ENCODE measurements at places on chromosomes 3 and 15.
A peak's percentile ranks its signal among the peaks of the same experiment; 100 is the strongest.

- no peak for DNase-seq
Measured at GRCh38 chr3:41681479-41681878, 280.4 kb downstream of the ULK4 start.

GRCh38 chr3:109081746-109082510 is 36.0 kb downstream of the MORC1 start:
- DNase-seq, result peak; percentile 63

DNA sequence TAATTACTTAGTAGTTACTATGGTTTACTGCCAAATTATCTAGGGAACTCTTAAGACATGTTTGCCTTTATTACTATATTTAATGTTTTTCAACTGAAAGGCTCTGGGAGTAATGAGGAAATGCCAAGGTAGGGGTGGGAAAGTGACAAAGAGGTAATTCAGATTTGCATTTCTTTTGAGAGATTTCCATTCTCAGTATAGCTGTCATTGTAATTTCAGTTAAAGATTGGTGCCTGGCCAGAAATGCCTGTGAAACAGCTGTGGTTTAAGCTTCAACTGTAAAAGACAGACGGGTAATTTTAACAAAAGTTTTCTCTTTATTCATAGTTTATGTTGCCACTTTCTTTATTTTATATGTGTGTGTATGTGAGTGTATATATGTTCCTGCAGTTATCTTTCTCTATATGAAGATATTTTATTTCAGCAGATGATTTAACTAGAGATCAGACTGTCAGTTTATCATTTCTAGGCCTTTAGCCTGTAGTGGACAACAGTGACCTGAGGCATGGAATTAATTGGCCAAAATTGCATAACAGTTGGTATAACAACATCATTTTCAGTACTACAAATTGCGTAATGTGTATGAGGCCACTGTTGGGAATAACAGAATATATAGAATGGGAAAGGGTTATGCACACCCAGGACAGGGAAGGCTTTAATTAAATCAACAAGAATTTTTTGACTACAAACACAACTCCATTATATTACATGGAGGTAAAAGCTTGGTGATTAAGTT is 119.0 kb downstream of the BBX start:
- DNase-seq, result no peak

- no peak for DNase-seq
Measured at GRCh38 chr3:31918179-31919150, 62.6 kb downstream of the OSBPL10 start.

DNA sequence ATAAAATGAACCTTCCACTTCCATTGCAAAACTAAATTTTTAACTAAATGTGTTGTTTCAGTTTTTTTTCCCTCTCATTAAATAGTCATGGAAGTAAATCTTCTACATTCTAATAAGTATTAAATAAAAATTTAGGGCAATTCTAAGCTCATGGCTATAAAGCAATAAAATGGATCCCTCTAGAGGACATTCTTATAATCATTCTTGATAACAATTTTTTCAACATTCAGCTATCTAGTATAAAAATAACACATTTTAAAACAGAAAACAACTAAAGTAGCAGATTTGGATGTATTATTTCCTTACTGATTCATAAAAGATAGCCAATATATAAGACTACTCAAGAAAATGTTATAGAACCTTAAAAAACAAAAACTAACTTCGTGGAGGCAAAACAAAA is 393.1 kb downstream of the PLOD2 start:
- DNase-seq, result peak; percentile 7

DNA sequence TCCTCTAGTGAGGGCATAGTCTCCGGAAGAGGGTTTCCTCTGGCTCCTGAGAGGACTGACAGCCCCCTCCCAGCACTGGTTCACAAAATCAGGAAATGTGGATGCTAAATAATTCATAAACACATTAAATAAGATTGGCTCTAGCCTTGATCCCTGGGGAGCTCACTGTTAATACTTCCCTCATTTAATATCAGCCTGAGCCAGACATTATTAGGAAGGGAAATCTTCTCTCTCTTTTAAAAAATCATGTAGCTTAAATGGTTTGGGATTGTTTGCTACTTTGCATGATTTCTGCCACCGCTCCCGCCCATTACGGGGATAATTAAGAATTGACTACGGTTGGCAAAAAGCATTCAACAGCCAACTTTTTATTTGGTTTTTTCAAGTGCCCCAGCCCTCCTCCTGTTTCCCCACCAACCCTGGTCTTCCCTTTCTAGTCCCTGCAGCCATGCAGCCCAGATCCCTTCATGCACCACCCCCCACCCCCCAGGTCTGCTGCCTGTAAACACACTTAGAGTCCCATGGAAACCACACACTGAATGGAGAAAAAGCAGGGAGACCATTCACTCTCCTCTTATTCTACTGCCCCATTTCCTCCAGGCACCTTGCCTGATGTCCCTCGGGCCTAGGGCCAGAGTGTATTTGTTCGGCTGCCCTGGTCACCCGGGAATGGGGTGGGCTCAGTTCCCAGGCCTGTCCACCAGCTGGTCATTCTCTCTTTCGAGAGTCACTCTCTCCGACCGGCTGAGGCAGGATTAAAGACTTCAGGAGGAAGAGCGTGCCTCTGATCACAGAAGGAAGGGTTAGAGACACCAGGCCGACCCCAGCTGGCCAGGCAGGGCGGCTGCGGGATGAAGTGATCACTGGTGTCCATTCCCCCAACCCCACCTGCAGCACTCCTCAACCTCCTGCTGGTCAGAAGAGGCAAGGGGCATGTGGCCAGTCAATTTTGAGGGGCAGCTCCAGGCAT is 45.1 kb downstream of the SEMA5B start:
- peak; percentile 26 for DNase-seq

DNA sequence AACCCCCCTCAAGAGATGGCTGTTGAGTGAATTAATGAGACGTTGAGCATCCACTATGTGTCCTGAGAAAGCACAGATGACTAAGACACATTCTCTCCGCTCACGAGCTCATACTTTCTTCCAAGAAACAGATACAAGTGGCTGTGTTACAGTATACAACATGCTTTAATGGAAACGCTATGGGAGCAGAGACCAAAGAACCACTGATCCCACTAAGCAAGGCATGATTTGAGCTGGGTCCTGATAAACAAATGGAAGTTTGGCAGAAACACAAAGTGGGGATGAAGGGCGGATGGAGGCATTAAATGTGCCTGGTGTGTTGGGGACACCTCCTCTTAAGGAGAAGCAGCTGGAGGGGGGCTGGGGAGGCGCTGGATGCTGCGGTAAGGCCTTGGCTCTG is 129.4 kb downstream of the UACA start:
- DNase-seq, result no peak

- DNase-seq, result no peak
Measured at GRCh38 chr3:193771011-193771652, 178.1 kb downstream of the OPA1 start.

DNA sequence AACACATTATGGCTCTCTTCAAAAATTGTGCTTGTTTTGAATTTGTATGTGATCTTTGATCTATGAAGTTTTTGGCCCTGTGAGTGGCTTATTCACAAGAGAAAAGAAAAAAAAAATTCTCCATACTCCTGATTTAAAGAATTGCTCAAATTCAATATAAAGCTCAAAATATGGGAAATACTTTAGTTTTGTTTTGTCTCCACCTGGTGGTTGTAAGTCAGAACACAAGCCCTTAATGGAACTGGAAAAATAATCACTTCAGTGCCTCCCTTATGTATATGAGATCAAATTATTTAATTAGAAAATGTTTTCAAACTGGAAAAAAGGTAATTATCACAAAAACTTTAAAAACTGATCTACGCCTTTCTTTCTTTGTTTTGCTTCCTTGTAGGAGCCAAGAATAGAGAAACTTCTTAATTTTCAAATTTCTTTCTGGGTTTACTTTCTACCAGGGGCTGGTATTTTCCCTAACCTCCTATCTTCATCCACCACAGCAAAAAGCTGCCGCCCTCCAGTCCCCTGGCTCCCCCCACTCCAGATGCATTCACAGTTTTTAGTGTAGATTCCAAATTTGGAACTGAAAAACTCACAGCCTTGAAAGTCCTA is 50.6 kb downstream of the SERP1 start:
- peak; percentile 84 for DNase-seq

DNA sequence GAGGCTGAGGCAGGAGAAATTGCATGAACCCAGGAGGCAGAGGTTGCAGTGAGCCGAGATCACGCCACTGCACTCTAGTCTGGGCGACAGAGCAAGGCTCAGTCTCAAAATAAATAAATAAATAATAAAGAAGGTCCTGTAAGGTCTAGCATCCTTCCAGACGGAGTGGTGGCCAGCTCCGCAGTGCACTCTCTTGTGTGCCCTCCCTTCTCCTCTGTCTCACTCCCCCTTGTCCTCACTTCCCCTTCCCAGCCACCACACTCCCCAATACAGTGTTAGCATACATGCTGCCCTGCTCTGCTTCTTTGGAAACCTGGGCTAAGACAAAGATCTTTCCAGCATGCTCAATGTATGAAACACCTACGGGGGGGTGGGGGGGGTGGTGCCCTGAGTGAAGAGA is 3.4 kb upstream of the CLN6 start:
- no peak for DNase-seq

DNA sequence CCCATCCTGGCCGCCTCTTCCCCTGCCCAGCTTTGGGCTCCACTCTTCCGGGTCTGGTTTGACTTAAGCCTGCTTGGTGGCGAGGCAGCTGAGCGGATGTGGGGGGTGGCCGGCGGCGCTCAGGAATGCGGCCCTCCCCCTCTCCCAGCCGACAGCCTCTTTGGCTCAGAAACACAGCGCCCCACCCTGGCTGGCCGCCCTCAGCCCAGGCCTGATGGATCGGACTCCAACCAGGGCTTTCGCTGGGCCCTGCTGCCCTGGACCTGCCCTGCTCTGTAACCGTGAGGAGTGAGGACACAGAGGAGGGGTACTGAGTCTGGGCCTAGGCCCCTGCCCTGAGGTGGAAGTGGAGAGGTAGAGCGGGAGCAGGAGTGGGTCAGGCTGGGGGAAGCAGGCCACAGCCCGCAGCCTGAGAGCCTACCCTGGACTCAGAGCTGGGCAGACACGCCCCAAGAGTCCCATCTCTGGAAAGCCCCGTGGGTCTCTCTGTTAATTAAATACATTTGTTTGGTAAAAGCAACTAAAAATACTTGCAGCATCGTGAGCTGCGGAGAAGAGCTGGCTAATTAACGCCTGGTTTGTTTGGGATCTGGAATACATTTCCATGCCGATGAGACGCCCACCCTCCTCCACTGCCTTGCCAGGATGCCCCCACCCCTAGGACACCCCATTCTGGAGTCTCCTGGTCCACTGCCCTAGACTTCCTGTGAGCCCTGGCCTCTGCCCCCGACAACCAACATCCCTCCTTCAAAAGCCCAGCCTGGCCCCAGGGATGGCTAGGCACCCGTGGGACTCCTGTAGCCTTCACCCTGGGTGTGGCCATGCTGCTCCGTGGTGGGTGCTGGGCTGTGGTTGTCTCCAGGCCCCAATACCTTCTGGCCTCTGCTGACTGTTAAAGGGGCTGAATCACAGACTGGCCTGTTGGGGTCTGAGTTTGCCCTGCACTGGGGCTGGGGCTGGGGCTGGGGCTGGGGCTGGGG is 19.6 kb downstream of the PLXNA1 start:
- peak; percentile 84 for DNase-seq

- DNase-seq, result no peak
Measured at GRCh38 chr3:157438194-157438730, 1.6 kb downstream of the PTX3 start.

GRCh38 chr15:93460717-93461116 is 371.7 kb upstream of the RGMA start:
- peak; percentile 51 for DNase-seq

DNA sequence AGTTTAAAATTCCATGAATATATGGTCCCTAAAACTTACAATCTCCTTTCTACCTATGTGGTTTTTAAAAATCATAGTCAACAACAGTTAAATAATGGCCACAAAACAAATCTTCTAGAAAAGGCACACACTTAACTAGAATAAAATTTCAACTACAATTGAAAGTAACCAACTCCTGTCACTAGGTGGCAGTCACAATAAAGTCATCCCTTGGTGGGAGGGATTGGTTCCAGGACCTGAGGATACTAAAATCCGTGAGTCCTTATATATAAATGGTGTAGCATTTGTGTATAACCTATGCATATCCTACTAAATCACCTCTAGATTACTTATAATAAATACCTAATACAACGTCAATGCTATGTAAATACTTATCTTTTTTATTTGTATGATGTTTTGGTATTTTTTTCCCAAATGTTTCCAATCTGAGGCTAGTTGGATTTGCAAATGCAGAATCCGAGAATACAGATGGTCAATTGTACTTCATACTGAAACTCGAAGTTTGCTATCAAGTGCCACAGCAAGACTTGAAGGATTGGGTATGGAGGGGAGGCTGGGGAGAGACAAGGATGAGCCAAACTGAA is 172.6 kb downstream of the FMN1 start:
- DNase-seq, result peak; percentile 86

- no peak for DNase-seq
Measured at GRCh38 chr3:119457246-119457645, 6.2 kb downstream of the TMEM39A start.

DNA sequence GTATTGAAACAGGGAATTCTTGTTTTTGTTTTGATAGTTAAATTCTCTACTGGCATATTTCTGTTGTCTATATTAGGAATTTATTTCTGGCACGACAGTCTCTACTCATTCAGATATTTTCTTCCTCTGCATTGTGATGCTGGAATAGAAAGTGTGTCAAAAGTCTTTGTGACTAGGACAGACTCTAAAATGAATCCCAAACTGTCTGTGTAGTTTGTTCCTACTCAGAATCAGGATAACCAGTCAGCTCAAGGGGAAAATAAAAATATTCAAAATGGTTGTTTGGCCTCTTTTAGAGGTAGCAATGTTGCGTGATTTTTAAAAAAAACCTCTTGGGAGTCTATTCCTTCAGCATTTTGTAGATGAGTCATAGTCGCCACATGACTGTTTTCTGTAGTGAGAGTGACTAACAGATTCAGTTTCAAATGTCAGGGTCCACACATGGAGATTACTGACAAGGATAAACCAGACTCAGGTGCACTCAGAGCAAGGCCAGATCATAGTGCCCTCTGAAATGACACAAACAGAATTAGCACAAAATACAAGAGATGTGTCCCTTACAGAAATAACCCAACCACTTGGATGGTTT is 13.1 kb downstream of the SLC7A14 start:
- DNase-seq, result no peak

- DNase-seq, result peak; percentile 88
Measured at GRCh38 chr15:76330080-76330680, 6.4 kb upstream of the ISL2 start.

DNA sequence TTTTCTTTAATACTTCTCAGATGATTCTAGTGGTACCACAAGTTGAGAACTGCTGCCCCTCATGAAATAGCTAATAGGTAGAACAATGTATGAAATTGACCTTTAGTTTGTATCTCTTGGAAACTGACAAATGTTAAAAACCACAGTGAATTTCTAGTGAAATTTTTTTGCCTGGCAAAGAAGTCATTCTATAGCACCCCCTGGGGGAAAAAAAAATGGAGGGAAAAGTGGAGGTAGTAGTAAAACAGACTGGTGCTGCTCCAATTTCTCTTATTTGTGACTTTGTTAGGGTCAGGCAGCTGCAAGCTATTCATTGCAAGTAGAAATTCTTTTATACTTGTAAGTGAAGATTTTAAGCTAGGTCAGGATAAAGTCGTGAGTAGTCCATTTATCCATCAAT is 605.0 kb downstream of the NLGN1 start:
- DNase-seq, result peak; percentile 42

- DNase-seq, result no peak
Measured at GRCh38 chr3:57673156-57673555, 19.7 kb downstream of the DENND6A start.

- DNase-seq, result peak; percentile 41
Measured at GRCh38 chr15:25849157-25849921, 13.8 kb downstream of the ATP10A start.

Data from HT-29 (cell line).